ENCODE measurements at places on chromosomes 6 and 20.

DNA sequence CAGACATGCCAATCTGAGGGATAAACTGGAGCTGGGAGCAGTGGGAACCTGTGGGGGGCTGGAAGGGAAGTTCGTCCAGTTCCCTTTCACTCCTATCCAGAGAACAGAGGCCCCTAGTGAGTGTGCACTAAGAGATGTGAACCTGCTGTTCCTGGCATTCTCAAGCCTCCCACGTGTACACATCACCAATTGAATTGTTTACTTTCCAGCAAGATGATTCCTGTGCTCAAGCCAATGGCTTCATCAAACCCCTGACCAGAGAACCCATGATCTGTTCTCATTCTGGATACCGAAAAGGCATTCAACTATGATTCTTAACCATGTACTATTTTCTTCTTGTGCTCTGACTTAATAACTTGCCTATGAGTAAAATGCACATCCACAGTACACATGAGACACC, 10.2 kb upstream of the SLC22A3 start:
- DNase-seq = no peak

DNA sequence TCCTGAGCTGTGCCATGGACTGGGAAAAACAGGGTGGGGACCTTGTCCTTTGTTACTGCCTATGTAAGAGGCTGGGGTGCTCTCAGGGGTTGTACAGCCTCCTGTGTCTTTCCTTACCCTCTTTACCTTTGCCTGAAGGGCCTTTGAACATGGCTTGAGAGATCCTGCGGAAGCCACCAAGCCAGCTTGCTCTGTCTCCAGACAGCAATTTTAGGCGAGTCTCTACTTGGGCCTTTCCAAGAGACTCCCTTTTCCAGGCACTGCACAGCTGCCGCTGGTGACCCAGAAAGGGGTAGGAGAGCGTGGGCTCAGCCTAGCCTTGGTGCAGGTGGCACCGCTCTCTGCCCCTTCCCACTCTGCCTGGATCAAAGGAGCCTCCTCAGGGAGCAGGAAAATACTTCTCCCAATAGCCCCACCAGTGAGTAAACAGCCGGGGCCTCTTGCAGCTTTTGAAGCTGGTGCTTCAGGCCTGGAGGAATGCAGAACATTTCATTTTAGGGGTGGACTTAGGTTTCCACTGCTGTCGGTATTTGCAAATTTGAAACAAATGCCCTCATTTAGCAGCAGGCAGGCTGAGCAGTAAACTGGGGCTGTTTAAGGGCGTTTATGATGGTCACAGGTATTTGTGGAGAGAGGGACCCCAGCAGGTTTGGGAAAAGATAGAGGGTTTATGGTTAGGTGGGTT, 13.9 kb downstream of the PTK7 start:
- DNase-seq = no peak

GRCh38 chr6:150269857-150270223, 99.0 kb upstream of the IYD start:
- DNase-seq = no peak

DNA sequence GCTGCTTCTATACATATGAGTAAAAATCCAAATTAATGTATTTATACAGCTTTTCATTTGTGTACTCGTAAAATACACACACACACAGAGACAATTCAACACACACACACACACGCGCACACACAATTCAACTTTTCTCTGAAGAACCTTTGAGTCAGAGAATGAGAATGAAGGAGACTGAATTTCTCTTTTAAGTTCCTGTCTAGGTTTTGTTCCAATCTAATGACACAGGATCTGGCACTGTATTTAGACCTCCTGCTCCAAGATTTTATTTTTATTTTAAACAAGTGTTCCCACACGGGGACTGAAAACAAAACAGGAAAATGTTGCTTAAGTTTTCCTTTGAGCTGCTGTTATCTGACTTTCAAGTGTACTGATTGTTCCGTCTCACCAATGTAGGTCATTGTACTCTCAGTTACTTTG, 250.8 kb downstream of the LAMA2 start:
- no peak for DNase-seq

DNA sequence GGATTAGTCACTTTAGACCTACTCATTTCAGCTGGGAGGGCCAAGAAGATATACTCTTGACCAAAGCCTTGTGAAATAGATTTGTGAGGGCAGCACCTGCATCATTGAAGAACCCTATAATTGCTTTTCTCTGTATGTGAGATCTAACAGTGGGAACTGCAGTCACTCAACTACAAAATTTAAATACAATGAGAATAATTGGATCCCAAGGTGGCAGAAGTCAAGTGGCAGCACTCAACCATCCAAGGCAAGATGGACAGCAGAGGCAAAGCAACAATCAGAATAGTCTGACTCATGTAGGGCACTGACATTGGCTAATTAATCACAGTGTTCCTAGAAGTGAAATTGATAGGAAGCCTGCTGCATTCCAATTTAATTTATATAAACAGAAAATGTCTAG, 8.9 kb upstream of the NKAIN2 start:
- no peak for DNase-seq

GRCh38 chr20:37749620-37750403, 56.0 kb downstream of the CTNNBL1 start:
- no peak for DNase-seq

- DNase-seq = no peak
Observed at GRCh38 chr20:38383147-38383546, 36.9 kb downstream of the LBP start.

DNA sequence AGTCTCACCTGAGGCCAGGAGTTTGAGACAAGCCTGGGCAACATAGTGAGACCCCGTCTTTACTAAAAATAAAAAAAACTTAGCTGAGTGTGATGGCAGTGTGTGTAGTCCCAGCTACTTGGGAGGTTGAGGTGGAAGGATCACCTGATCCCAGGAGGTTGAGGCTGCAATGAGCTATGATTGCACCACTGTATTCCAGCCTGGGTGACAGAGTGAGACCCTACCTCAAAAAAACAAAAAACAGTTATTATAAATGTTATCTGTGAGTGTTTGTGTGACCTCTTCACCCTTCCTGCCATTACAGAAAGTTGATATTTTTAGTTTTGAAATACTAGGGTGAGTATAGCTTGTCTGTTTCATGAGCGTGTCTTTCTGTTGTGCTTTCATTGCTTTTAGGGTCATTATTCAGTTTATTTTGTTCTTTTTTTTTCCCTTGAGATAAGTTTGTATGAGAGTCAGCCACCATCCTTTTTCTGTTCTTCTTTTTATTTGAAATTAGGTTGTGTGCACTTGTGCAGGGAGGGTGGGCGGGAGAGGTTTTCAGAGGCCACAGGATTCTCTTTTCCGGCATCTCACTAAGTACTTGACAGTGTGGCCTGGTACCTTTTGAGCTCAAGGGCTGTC, 26.2 kb downstream of the CDYL start:
- no peak for DNase-seq

DNA sequence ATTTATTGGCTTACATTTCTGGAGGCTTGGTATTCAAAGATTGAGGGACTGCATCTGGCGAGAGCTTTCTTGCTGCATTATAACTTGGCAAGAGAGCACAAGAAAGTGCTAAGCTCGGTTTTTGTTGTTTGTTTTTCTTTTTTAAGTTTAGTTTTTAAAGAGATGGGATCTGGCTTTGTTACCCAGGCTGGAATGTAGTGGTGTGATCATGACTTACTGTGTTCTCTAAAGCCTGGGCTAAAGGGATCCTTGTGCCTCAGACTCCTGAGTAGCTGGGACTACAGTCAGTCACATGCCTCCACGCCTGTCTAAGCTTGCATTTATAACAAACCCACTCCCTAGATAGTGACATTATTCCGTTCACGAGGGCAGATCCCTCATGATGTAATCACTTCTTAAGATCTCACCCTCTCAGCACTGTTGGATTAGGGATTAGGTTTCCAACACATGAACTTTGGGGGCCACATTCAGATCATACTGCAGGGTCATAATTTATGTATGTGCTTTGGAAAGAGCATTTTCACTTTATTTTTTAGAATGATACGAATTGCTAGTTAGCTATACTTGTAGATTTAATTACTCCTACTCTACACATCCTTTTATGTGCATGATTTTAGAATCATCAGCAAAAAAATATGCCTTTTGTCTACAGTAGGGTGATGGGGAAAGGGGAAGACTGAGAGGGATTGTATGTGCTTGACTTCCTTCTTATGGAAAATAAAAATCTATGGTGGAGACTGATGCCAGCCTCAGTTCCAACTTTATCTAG, 167.8 kb downstream of the JARID2 start:
- no peak for DNase-seq

GRCh38 chr20:58895448-58896180, 43.1 kb downstream of the GNAS start:
- no peak for DNase-seq

DNA sequence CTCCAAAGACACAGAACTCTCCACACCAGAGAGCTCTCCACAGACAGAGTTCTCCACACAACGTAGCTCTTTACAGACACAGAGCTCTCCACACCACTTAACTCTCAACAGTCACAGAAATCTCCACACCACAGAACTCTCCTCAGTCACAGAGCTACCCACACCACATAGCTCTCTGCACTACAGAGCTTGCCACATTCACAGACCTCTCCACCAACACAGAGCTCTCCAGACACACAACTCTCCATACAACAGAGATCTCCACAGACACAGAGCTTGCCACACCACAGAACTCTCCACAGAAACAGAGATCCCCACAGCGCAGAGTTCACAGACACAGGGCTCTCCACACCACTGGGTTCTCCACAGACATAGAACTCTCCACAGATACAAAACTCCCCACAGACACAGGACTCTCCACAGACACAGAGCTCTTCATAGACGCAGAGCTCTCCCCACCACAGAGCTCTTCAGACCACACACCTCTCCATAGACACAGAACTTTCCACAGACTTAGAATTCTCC, 52.5 kb downstream of the ERMARD start:
- DNase-seq = no peak

GRCh38 chr20:1718604-1719384, 61.2 kb upstream of the SIRPG start:
- peak; percentile 47 for DNase-seq

- DNase-seq = no peak
Observed at GRCh38 chr6:100212131-100212530, 218.1 kb upstream of the MCHR2 start.

GRCh38 chr6:139882977-139883728, 508.7 kb upstream of the CITED2 start:
- DNase-seq = no peak

DNA sequence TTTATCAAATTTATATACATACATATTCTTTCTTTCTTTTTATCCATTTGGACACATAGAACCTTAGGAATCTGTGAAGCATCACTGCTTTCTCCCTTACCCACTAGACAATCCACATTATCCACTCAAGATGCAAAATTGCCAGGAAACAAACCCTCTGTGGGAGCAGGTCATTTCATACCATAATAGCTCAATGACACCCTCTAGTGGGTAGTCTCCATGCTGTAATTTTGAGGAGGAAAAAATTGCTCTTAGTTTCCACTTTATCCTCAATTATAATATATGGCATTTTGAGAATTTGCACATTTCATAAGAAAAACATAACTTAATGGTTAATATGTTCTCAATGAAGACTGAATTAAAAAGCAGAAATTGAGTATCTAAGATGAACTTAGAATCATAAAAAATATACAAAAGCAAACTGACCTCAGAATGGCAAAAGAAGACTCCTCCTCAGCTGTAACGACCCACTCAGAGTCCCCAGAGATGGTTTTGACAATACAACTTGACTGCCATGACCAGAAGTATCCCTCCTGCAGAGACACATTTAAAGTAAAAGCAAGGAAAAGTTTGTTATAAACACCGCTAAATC, 164.1 kb downstream of the FRK start:
- DNase-seq = no peak

DNA sequence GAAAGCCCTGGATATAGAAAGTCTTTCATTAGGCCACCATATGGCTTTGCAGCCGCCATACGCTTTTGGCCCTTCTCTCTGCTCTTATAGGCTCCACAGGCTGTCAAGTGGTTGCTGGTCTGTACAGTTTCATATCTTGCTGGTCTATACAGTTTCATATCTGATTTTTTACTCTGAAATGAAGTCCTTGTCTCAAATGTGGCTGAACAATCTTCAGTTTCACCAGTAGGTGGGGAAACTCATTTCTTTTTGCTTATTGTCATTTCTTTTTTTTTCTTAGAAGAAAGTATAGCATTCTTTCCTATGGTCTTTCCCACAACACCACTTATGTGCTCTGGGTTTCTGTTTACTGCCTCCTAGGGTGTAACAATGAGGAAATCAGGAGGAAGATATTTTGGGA, 771.4 kb upstream of the MMS22L start:
- DNase-seq = no peak

- DNase-seq = no peak
Observed at GRCh38 chr6:148599967-148600426, 146.8 kb upstream of the UST start.

- no peak for DNase-seq
Observed at GRCh38 chr6:4289770-4290320, 154.5 kb upstream of the ECI2 start.

GRCh38 chr6:97110149-97110548, 172.9 kb downstream of the MMS22L start:
- DNase-seq = no peak

DNA sequence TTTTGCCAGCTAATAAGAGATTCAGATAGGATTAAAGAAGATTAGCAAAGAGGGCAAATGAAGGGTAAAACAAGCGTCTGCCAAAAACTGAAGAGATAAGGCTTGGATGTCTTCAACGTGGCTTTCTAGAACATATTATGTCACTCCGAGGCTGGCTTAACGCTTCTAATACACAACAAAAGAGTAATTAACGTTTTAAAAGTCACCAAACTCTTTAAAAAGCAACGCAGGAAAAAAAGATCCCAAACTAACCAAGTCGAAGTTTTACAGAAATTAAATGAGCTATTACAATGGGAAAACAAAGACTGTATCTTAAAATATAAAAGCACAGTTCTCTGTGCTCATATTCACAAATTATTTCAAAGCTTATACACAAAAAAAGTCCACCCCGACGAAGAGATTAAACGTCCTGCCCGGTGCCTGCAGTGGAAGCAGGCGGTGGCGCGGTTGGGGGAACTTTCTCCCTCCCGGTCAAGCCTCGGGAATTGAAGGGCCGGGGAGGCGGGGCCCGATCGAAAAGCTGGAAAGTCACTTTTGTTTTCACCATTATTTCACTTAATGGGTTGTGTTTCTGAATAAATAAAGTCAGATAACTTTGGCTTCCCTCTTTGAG, 1.2 kb downstream of the MAK start:
- DNase-seq = no peak

Data from omental fat pad (tissue), 4 donors.